ENCODE measurements at places on chromosomes 3 and 15. TPM values are rescaled to one million over a fixed set of nuclear protein-coding genes. Genes with fewer than 3 reads are reported as not detected.

Gene CCK
- total RNA-seq: not detected

Gene PLD1
- 64.5 TPM for total RNA-seq

Gene GRK7
- total RNA-seq: 0.12 TPM

Gene VPS33B
- total RNA-seq: 6.1 TPM

Gene IMPG2
- 0.15 TPM for total RNA-seq

Gene SLC22A14
- not detected for total RNA-seq

Gene PRKCD
- 14.8 TPM for total RNA-seq

Gene CTXND1
- total RNA-seq: 0.59 TPM

Gene STRIT1
- not detected for total RNA-seq

Gene TARS3
- 24.4 TPM for total RNA-seq

Gene LRRIQ4
- total RNA-seq: not detected

Gene TYRO3
- total RNA-seq: 4.1 TPM

Gene RASGRF1
- not detected for total RNA-seq

Gene SLC6A1
- total RNA-seq: 1.3 TPM

Gene RTP4
- total RNA-seq: 1.0 TPM

Gene ADGRG7
- total RNA-seq: not detected

Gene SUMF1
- 22.6 TPM for total RNA-seq

Gene MST1R
- total RNA-seq: 4.2 TPM

Gene MNS1
- 2.0 TPM for total RNA-seq

Gene CFAP100
- total RNA-seq: not detected

Gene XIRP1
- 1,274 TPM for total RNA-seq

Gene CCR1
- 8.9 TPM for total RNA-seq

Gene LTF
- 0.51 TPM for total RNA-seq

Gene FBXO40
- total RNA-seq: 81.6 TPM

Gene TTLL13
- total RNA-seq: not detected

Gene AMT
- 6.6 TPM for total RNA-seq

Gene TPM1
- 7,988 TPM for total RNA-seq

Gene CTXN2
- not detected for total RNA-seq

Gene GOLGA8N
- total RNA-seq: 3.3 TPM

Gene USP4
- total RNA-seq: 9.8 TPM

Gene EFHB
- not detected for total RNA-seq

Gene SCG3
- not detected for total RNA-seq

Gene COL7A1
- 1.9 TPM for total RNA-seq

Gene ZDHHC23
- 2.0 TPM for total RNA-seq

Gene VWA5B2
- not detected for total RNA-seq

Gene SI
- not detected for total RNA-seq

Gene PLIN1
- total RNA-seq: 22.6 TPM

Gene CLRN1
- not detected for total RNA-seq

Gene ALCAM
- 3.3 TPM for total RNA-seq

Gene TUBGCP4
- 5.9 TPM for total RNA-seq

Gene ANKUB1
- total RNA-seq: not detected

Gene SPESP1
- 7.2 TPM for total RNA-seq

Gene HAPLN3
- 3.6 TPM for total RNA-seq

Gene ZKSCAN7
- 3.4 TPM for total RNA-seq

Gene CSPG4
- 32.6 TPM for total RNA-seq

Gene SLC49A4
- 22.9 TPM for total RNA-seq

Gene C3orf52
- 1.5 TPM for total RNA-seq

Gene KNL1
- 0.51 TPM for total RNA-seq

Gene CNTN3
- 2.5 TPM for total RNA-seq

Gene NMB
- total RNA-seq: 6.3 TPM

Gene PLSCR2
- not detected for total RNA-seq

Measured in right atrium auricular region (tissue), 2 donors.